ENCODE measurements at places on chromosomes 2 and 18.

- DNase-seq, result no peak
These were observed 691 bp upstream of the THSD7B start for GRCh38 chr2:136764452-136765255.

DNA sequence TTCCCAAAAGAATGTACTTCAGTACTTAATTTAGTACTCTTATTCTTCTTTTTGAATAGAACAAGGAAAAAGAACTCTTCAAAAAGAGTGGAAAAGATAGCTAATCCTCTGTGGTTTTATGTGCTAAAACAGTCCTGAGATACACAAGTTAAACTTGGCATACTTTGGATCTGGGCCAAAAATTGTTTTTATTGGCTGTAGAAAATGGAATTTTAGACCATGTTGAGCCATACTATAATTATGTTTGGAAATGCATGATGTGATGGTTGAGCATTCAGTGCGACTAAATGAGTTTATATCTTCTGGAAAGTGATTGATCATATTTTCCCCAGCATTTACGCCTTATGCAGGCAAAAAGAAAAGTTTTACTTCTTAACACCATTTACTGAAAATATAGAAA is 18.0 kb upstream of the PDE1A start:
- no peak for DNase-seq

GRCh38 chr2:206512999-206513398 is 69.7 kb downstream of the ADAM23 start:
- no peak for DNase-seq

- DNase-seq, result no peak
These were observed 352.4 kb upstream of the PKDCC start for GRCh38 chr2:41695198-41696113.

DNA sequence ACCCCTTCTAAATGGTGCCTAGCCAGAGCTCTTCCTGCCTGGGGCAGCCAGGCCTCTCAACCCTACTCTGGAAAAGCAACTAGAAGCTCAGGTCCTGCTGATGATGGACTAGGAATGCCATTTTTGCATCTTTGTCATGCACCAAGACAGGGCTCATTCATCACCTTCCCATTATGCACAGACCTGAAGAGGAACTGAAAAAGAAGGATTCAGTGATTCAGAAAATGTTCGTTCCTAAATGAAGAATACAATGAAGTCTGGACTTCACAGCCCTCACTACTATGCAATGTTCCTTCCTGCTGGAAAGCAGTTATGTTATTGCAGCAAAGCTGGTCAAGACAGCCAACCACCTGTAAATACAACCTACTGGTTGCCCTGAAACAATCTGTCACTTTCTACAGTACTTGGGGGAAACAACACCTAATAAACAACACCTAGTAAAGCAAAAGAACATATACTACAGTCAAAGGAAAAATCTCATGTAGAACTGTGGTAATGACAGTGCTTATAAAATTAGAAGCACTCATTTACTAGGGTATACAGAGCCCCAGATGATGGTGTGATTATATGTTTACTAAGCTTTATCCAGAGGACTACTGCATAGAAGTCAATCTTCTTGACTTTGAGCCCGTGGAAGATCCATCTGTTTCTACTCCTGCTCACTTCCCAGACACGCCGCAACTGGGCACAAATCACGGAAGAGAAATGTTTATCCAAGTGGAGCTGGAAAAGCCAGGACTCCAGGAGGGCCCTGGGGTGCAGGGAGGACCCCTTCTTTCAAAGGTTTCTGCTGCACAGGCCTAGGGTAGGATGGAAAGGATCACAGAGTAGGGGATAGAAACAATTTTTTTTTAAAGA is 103.1 kb upstream of the THOC1 start:
- no peak for DNase-seq

DNA sequence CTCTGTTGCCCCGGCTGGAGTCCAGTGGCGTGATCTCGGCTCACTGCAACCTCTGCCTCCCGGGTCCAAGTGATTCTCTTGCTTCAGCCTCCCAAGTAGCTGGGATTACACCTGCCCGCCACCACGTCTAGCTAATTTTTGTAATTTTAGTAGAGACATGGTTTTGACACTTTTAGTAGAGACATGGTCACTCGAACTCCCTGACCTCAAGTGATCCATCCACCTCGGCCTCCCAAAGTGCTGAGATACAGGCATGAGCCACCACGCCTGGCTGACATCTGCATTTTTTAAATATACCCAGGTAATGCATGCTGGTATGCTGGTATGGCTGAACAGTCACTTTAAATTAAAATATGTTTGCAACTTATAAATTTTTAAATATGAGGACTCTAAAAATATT is 91.9 kb downstream of the EPB41L3 start:
- no peak for DNase-seq

All from activated CD4-positive, alpha-beta T cell treated with anti-CD3 and anti-CD28 coated beads, Interleukin-2, amount 50 U/mL, for 1 hour (primary cell).